Skeletal muscle cell (primary cell): ENCODE measurements at places on chromosomes 2 and 18.

DNA sequence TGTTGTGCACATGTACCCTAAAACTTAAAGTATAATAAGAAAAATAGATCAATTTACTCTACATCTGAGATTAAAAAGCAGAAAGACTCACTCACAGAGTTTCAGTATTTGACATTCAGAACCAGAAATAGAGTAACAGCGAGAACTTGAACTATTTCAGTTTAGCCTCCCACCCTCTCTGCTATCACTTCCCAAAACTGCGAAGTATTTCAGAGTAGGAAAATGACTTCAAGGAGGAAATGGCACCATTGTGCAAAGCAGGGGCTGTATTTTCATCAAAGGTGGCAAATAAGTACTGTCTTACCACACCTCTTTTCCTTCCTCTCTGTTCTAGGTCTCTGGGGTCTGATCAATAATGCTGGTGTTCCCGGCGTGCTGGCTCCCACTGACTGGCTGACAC, 13.6 kb downstream of the DHRS9 start:
- DNase-seq, result no peak

DNA sequence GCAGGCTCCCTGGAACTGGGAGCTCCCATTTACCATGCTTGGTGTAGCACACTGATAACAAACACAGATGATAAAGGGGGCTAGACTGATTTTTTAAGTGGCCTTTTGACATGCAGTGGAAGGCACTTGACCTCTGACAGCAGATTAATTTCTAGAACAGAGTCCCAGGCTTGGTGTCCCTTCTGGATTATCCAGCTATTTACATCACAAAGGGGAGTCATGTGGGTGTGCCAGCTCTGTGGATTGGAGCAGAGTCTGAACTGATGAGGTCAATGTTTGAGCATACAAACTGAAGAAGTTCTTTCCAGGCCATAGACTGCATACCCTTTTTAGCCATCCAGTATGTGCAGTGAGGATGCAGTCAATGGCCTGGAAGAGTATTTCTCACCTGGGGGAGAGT, 31.5 kb upstream of the SIX2 start:
- no peak for DNase-seq

- no peak for DNase-seq
Measured at GRCh38 chr18:38007676-38008330, 442.2 kb upstream of the CELF4 start.

DNA sequence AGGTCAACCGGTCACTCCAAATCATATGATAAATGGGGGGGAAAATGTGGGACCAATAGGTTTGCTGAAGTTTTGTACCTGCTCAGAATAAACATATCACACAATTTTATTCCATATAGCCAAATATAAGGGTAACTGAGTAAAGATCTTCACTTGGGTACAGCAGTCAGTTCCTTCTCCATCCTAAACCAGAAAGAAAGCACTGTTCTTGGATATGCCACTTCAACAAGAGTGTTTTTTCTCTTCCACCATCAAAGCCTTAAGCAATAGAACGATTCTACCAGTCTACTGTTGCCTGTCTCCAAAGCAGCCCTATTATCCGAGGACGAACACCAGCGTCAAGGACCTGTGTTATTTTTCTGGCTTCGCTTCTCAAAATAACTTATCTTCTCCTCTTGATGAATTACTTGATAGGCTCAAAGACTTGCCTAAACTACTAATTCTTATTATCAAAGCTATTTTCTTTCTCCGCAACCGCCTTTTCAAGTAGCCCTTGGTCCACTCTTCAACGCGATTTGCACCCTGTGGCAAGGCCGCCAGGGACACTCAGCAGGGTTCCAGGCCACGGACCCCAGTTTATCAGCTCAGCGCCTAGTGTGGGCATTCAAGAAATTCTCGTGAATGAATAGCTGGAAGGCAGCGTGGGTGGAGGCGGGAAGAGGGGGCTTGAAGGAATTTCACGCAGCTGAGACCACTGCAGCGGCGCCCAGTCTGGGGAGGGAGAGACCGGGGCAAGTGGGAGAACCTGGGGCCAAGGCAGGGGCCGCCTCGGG, 646 bp downstream of the ALS2 start:
- no peak for DNase-seq

- DNase-seq, result no peak
Measured at GRCh38 chr2:109129921-109130722, 1.1 kb downstream of the SH3RF3 start.

DNA sequence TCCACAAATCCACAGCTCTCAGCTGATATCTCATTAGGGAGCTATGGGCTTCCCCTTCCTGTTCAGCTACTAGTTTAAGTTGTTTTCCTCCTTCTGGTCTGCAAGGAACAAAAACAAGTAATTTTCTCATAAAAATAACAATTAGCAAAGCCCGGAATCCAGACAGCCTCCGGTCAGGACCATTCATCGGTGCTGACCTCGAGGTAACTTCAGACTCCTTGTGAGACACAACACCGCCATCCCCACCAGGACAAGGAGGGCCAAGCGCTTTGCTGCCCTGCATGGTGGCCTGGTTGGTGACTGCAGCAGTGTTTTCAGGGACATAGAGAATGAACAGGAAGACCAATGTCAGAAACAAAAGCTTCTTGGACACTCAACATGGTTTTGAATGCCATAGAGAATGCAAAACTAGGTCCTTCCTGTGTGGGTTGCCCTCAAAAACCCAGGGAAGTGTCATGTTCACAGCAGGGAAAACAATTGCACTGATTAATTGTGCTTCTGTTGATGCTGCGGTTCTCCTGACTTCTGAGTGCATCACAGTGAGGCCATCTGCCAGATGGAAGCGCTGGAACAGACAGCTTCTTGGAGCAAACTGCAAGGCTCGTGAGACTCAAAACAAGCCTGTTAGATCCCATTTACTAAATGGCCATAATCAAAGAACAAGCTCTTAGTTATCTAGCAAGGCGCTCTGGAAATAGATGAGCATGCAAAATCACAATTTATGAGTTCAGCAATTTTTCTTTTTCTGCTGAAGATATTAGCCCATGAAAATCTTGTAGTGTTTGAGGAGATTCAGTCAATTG, 77.1 kb downstream of the HS1BP3 start:
- DNase-seq, result peak; percentile 73

- DNase-seq, result no peak
Measured at GRCh38 chr2:230227216-230227615, 1.7 kb downstream of the SP140 start.

DNA sequence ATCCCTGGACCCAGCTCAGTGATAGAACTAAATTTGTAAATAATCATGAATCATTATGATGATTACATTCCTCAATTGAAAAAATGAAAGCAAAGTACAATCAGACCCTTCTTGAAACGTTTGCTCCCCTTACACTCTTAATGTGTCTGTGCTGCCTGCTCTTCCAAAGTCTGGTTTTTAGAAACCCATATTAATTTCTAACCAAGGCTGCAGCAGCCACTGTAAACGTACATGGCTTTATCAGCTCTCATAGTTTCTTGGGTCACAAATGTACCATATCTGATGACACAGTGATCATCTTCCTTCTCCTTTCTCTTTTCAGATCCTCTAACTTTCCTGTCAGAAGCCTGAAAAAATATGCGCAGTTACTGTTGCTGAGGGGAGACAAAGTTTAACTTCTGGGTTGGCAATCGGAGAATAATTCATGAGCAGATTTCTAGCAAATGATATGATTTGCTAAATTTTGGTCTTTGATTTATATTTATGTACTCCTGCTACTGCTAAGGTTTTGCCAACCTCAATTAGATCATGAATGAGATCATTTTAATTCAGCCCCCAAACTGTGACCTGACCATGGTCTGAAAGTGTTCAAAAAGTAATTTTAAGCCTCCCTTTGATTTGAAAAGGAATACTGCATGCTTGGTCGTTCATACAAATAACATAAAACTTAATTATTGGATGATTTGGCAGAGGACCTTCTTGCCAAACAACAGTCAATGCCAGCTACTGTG, 12.3 kb downstream of the ZEB2 start:
- no peak for DNase-seq

DNA sequence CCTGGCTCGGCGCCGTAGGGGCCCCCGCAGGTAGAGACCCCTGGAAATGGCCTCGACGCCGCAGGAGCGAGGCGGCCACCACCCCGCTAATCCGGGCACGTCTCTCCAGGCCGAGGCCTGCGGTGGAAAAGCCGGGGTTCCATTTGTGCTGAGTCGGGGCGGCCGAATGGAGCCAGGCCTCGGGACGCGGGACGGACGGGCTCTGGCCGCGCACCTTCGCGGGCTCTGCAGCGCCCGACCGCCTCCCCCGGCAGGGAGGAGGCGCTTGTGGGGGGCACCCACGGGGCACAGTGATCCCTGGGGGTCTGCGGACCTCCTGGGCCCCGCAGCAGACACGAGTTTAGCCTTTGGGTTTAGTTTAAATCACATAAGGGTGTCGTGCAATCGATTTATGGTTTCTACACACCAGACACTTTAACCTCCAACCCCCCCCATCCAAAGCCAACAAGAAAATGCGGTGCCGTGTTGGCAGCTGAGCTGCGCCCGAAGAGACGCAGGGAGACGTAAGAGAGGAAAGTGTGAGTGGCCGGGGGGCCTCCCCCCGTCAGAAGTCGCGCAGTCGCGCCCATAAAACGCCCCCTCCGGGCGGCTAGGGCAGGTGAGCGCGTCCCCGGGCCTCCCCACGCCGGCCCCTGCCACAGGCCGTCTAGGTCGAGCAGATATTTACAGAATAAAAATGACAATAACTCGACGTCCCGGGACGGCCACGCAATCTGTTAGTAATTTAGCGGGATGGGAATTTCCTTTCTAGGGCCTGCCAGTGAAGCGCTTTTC, 1.0 kb upstream of the NFATC1 start:
- DNase-seq, result no peak

DNA sequence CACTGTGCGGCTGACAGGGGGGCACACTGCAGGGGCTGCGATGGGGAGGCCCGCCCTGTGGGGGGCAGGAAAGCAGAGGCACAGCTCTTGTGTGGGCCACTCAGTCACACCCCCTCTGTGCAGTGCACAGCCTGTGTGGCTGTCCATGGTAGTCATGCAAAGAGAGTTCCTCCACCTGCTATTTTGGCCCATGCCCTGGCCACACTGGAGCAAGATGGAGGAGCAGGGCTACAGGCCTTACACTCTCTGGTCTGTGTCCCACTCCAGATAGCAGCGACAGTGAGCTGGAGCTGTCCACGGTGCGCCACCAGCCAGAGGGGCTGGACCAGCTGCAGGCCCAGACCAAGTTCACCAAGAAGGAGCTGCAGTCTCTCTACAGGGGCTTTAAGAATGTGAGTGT, 28.5 kb upstream of the FAHD2A start:
- DNase-seq, result no peak

DNA sequence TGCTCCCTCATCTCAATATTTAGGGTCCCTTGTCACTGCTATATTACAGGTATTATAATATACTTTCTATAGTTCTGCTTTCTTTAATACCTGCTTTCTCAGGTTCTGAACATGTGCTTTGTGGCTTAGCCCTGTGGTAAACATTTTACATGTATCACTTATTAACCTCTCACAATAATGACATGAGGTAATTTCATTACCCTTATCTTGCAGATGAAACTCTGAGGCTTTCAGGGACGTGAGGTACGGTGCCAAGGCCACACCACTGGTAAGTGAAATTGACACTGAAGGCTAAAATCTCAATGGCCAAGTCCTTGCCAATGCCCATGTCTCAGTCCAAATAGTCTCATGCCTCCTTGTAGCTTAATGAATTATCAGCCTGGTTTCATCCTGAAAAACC, 21.7 kb downstream of the LINC00305 start:
- no peak for DNase-seq

DNA sequence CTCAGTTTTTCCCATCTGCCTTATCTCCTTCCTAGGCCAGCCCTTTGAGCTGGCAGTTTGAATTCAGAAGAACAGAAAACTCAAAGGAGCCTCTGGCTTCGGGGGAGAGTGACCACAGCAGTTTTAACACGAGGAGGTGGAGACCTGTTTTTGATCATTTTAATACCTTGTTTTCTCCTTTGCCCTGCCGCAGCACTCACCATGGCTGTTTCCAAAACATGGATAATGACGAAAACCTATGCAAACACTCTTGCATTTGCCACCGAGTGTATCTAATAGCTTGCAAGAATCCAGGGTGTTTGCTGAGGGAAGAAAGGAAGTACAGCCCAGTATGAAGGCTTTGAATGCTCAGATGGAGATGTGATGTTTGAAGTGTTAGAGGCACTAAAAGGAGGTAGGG, 167.1 kb downstream of the PRKCE start:
- no peak for DNase-seq

GRCh38 chr2:152049541-152049940, 49.3 kb downstream of the CACNB4 start:
- no peak for DNase-seq

DNA sequence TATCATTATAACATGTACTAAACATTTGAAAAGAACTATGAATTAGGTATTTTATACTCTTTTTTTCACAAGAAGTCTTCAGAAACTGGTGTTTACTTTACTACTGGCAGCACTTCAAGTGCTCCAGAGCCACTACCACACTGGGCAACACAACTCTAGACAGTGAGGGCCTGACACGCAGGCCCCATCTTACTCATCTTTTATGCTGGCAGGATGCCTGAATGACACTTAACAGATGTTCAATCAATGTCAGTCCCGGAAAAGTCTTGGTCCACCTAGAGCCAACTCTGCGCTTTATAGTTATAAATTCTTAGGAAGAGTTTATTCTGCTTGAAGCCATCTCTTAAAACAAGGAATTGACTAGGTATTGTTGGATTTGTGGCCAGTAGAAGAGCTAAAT, 8.7 kb upstream of the WIPF1 start:
- DNase-seq, result peak; percentile 93

- DNase-seq, result no peak
Measured at GRCh38 chr2:187971893-187972292, 319.8 kb upstream of the GULP1 start.

DNA sequence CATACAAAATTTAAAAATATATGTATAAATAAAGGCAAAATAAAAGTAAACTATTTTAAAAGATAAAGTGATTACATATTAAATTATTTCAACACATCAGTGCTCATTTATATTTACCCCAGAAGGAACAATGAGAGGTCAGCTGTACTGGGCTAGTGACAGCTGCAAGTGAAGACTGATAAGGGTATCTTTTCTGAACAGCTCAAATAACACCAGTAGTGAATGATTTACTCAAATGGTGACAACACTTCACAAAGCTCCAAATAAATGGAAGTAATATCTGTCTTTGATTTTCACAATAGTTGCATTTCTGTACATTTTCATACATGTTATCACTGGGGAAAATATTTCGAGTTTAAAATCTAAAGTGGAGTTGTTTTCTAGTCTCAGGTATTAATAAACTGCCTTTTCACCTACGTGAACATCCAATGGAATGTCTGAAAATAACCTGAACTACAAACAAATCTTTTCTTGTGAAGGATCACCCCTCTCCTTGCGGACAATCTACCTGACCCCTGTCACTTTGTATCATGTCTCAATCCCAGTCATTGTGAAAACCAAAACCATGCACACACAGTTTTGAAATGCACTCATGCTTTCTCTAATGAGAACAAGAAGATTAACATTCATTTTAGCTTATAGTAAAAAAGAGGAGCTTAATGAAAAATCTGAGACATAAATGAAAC, 1928.8 kb upstream of the CELF4 start:
- no peak for DNase-seq

DNA sequence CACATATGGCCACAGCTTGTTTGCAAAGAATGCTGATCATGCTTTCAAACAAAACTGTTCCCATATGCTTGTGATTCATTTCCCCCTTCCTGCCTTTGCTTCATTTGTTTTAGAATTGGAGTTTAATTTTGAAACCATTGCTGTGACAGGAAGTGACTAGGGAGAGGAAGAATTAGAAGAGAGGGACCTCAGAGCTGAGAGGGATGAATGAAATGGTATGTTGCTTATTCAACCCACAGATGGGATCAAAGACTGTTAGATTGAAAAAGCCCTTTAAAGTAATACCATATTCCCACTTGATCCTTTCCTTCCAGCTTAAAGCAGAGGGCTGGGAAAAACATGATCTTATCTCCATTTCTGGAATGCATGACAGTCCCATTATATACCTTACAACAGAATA, 106.2 kb upstream of the RNF152 start:
- DNase-seq, result peak; percentile 75

GRCh38 chr18:55584201-55584600, 3.8 kb downstream of the TCF4 start:
- no peak for DNase-seq
